NCI-H1105 treated with DMSO at 0.1 percent for 48 hours (cell line): ENCODE measurements at places on chromosomes 1 and 21.

- DNase-seq, result no peak
Observed at GRCh38 chr1:29380532-29380931, 144.2 kb downstream of the PTPRU start.

- no peak for DNase-seq
Observed at GRCh38 chr21:38181096-38181495, 75.7 kb upstream of the KCNJ15 start.

DNA sequence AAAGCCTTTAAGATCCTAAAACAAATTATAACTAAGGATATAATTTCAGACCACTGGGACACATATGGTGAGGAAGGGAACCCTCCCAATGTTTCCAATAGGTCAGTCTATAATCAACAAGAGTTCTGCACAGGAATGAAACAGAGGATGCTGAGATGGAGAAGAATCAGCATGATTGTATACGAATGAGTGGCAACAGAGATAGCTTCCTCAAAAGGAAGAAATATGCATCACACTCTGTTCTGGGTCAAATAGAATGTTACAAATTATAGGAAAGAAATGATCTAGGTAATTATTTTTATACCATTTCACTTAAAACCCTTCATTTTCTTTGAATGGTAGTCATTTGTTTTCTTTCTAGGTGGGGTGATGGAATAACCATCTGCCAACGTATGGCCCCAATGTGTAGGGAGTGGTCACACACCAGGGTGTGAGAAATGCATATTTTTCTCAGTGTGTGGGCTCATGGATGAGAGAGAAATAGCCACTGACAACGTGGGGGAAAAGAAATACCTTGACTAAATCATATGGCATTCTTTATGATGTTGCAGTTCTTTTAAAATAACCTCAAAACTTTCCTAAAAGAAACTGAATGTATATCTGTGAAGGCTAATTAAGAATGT, 104.6 kb upstream of the IVNS1ABP start:
- DNase-seq, result no peak

DNA sequence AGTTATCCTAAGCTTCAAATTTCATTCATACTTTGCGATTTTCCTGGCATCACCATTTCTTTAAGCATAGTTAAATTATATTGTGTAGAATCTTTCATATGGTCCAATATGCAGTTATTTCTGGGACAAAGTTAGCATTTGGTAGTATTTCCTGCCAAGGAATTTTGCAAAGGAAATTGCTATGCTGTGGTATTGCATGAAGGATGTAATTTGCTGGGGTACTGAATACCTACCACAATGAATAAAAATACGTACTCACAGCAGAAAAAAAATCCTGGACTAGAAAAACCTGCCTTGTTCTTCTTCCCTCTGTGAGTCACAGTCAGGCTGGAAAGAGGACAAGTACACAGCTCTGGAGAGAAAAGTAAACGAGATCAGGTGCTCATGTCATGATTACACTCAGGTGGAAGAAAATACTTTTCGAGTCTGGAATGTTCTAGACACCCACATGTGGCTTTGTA, 241.2 kb downstream of the PTBP2 start:
- no peak for DNase-seq

GRCh38 chr1:43345120-43345519, 7.5 kb downstream of the MPL start:
- DNase-seq, result no peak

DNA sequence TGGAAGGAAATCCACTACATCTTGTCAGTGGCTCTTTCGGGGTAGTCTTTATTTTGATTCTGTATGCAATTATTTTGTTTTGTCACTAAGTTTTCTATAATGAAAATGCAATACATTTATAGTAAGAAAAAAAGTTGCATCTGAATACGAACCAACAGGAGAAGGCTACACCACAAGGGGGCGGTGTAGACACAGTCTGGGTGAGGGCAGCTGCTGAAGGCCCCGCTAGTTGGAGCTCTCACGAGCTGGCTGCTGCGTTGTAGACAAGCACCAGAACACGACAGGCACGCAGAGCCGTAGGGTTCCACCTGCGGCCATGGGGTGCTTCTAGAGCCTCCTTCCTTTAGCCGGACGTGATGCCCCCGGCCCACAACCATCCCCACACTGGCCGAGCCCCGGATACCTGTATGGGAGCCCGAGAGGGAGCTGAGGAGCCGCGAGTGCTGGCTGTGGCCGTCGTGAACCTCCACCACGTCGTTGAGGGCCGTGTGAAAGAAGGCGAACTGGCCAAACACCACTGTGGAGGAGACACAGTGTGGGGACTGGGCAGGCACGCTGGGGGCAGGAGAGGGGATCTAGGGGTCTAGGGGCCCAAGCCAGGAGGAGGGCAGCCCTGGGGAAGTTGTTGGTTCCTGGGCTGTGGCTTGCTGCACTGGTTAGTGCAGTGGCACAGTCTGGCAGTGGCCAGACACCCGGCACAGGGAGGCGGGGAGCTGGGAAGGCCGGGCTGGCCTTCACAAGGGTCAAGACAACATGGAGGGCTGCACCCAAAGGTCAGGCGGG, 160.8 kb downstream of the ZSCAN20 start:
- DNase-seq, result peak; percentile 67
